ENCODE measurements at places on chromosomes 1 and 21.
A peak's percentile ranks its signal among the peaks of the same experiment; 100 is the strongest.

DNA sequence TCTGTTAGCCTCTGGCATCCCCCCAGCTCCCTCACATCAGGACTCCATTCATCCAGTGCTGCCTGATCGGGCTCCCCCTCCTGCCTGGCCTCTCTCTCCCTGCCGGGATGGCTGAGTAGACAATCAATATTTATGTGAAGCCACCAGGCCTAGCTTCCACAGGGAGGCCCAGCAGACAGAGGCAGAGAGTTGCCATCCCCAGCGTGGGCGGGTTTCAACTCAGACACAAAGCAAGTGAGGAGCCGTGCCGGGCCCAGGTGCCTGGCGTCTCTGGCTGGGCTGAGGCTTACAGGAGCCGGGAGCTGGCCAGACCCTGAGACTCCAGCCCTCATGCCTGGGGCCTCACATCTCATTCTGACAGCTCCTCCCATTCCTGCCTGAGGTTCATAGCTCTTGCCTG lies 34.5 kb upstream of the ATP2B4 start:
- no peak for DNase-seq

DNA sequence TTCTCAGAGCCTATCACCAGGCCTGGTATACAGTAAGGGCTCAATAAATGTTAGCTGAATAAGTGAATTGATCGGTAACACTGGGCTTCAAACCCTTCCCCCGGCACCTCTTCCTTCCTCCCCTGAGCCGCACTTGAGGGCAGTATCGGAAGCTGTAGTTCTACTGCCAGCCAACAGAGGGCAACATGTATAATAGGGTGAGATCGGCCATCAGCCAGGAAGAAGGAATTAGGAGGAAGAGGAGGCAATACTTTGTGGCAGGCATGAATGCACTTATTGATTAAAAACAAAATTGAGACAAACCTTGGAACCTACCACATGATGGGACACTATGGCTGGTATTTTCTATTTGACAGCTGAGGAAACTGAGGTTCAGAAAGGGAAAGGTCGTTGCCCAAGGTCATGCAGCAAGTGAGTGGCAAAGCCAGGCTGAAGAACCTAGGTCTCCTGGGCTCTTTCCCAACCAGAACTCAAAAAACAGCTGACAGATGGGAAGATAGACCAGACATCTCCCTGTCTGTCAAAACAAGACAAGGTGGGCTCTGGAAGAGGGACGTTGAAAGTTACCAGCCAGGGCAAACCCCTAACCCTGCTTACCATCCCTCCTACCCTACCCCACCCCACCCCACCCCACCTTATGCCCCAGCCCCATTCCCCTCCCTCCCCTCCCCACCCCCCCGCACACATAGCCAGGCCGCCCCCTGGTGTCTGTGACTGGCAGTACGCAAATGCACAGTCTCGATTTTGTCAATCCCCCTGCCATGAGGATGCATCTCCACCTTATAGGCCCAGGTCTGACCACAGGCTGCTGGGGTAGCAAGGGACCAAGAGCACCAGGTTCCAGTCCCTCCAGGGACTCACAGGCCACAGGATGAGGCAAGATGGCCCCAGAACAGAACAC lies 107.3 kb upstream of the RUNX3 start:
- peak; percentile 81 for DNase-seq

GRCh38 chr1:43440358-43440757 lies 13.4 kb downstream of the HYI start:
- DNase-seq, result no peak

DNA sequence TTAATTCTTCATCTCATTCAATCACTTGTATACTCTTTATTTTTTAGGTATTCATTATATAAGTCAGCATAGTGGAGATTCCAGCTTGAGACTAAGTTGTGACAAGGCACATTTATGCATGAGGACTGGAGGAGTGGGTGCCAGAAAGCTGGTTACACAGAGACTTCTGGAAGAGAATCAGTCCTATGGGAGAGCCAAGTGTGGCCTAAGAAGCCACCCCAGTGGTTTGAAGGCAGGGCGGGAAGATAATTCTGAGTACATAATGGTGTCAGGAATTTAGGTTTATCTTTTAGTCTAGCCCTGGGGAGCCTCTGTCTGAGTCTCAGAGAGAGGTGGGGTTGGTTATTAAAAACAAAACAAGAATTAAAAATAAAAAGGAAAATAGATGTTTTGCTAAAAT lies 83.0 kb downstream of the SPAG17 start:
- no peak for DNase-seq

DNA sequence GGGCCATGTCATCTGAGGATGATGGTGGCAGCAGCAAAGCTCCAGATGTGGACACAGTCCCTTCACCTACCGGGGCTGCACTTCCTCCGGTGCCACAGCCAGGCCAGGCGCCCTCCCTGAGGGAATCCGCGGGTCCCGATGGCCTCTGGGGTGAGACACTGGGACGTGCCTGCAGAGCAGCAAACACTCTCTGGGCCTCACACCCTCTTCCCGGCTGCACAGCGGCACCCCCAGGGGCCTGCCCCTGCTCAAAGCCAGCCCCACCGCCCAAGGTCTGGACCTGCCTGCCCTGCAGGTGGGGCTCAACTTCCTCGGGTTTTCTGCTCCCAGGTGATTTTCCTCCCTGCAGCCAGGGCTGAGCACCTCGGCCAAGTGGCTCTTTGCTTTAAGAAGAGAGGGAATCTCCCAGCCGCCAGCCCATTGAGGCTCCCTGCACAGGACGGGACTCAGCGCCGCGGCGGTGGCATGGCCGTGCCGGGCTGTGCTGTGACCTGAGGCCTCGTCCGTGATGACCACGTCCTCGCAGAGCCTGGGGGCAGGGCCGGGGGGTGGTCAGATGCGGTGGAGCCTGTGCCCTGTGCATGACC lies 21.3 kb upstream of the COL18A1 start:
- DNase-seq, result no peak

DNA sequence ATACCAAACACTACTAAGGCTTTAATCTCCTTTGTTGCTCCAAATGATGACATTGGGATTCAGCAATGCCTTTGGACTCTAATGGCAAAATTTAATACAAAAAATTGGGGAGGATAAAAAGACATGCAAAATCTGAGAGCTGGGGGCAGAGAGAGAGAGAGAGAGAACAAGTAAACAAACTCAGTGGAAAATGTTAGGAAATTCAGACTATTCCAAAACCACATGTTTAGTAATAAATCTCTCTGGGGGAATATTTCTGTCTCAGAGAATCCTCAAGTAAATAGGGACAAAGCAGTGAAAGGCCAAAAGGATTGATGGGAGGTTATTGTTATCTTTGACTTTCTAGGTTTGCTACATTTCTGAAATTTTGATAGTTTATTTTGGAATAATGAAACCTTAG lies 65.7 kb downstream of the PLA2G4A start:
- DNase-seq, result no peak

GRCh38 chr1:227234998-227235405 lies 83.3 kb downstream of the CDC42BPA start:
- DNase-seq, result no peak

DNA sequence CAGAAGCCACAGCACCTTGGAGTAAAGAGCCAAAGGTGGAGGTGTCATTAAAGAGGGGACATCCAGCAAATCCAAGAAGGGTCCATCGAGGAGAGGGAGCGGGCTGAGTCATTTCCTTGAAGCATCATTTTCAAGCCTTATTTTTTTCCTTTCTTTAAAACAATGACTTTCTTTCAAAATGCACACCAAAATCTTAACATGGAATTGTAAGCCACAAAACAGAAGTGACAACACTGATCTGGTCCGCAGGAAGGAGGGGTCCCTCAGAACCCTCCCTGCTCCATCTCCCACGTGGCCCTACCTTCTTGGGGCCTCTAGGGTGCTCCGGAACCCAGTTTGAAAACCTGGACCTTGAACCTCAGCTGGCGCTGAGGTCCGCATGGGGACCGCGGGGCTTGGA lies 14.8 kb downstream of the DHRS3 start:
- no peak for DNase-seq

DNA sequence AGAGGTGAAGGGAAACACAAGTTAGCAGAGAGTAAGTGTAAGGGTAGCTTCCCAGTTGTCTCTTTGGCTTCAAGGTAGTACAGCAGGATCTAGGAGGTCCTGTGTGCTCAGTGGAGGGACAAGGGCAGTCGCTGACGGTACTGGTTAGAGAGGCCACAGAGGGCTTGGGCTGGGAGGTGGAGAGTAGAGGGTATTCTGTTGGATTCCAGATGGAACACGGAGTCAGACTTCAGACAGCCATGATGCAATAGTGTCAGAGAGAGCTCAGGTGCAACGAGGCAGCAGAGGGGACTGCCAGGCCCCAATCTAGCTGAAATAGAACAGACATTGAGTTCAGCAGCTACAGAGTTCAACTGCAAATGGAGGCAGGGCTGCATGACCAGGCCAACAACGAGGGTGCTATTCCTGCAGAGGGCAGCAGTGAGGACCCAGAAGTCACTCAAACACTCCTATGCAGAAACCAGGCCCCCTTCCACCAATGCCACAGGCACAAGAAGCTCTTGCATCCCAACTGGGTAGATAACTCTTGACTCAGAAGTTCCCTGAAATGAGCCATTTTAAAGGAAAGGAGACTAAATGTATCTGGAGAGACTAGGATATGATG lies 325.0 kb upstream of the ESRRG start:
- peak; percentile 6 for DNase-seq

GRCh38 chr1:65722461-65722860 lies 70.2 kb upstream of the PDE4B start:
- DNase-seq, result no peak

All from activated CD4-positive, alpha-beta T cell treated with anti-CD3 and anti-CD28 coated beads, Interleukin-2, amount 50 U/mL, for 48 hours (primary cell).